Glomerular endothelial cell (primary cell): ENCODE measurements at places on chromosomes 3 and 15. TPM values are rescaled to one million over a fixed set of nuclear protein-coding genes. Genes with fewer than 3 reads are reported as not detected.

DNA sequence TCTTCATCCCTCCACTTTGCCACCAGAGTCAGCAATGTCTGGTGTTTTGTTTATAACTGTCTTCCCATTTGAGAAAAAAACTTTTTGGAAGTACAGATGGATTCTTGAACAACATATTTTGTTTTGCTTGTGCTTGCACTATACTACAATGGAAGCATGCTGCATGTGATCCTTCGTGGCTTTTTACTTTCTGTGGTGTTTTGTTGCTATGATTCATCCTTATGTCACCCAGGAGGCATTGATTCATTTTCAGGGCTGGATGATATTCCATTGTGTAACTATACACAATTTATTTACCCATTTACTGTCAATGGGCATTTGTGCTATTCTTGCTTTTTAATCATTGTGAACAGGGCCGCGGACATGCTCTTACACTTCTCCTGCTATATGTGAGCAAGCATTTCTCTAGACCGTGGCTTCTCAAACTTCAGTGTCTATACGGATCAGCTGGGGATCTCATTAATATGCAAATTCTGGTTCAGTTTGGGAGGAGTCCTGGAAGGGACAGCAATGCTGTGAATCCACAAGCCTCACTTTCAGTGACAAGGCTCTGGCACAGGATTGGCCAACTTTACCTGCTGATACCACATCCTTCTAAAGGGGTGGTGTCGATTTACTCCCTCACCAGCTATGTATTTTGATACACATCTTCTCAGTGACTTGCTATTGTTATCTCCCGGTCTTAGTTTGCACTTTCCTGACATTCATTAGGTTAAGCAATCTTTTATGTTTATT, 65.9 kb downstream of the POLR2M start:
- no peak for DNase-seq

GRCh38 chr3:127003601-127004280, 20.8 kb downstream of the PLXNA1 start:
- no peak for DNase-seq

GRCh38 chr3:196149375-196149774, 61.8 kb downstream of the ZDHHC19 start:
- DNase-seq, result no peak

GRCh38 chr3:134552784-134553183, 66.9 kb downstream of the CEP63 start:
- DNase-seq, result no peak

GRCh38 chr3:6567241-6567640, 293.7 kb upstream of the GRM7 start:
- no peak for DNase-seq

Gene CAPN3
- 4.1 TPM in 1 of 2 replicates, not detected in the other for total RNA-seq

Gene ENTPD3
- 0.24 TPM in 1 of 2 replicates, not detected in the other for total RNA-seq

Gene SLC22A14
- total RNA-seq, result 0.18 TPM in 1 of 2 replicates, not detected in the other
